BJ (cell line): ENCODE measurements at places on chromosomes 1 and 21. TPM values are rescaled to one million over a fixed set of nuclear protein-coding genes. Genes with fewer than 3 reads are reported as not detected.

GRCh38 chr21:44874497-44875315 lies 1.2 kb upstream of the PTTG1IP start:
- DNase-seq = no peak

GRCh38 chr1:112954017-112954650 lies 1.9 kb downstream of the SLC16A1 start:
- no peak for DNase-seq

DNA sequence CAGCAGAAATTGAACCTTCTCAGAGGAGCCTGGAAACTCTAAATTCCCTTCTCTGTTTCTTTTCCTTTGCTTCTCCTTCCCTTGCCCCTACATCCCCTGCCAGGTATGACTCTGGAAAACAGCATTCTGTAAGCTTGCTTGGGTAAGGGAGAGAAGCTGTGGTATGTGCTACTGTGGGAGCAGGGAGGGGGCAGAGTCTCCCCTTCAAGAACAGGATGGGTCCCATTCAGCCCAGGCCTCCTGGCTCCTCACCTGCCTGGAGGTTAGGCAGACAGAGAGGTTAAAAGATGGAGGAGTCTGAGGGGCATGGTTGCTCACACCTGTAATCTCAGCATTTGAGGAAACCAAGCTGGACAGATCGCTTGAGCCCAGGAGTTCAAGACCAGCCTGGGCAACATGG lies 40.6 kb upstream of the UBE2U start:
- DNase-seq = no peak

- no peak for DNase-seq
Observed at GRCh38 chr1:210857705-210858104, 276.2 kb downstream of the KCNH1 start.

DNA sequence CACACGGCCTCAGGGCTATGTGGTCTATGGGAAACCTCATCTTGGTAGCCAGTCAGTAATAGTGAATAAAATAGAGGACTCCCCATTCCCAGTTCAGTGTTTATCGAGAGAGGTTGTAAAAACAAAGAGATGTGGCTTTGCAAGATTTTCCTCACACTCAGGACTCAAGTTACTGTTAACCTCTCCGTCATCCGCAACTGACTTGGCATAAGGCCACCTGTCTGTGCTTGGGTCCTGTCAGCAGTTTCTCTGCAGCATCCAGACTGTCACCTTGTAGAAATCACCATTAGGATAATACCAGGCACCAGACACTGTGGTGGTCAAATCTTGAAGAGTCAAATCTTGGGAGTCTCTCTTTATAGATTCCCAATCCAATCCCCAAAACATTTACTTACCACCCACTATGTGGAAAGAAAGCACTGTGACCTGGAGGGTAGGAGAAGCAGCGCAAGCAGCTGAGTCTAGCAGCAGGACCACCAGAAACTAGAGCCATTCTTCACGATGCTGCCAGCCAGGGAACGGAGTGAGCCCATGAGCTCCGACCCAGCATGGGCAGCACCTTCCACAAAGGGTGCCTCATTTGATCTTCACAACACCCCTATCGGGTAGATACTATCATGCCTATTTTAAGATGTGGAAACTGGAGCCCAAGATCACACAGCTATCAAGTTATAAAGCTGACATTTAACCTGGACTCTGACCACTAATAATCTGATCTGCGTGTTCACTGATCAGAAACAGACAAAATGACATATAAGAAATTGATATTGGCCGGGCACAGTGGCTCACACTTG lies 5.6 kb upstream of the GPR25 start:
- no peak for DNase-seq

- no peak for DNase-seq
Observed at GRCh38 chr1:198610362-198610761, 28.5 kb upstream of the PTPRC start.

DNA sequence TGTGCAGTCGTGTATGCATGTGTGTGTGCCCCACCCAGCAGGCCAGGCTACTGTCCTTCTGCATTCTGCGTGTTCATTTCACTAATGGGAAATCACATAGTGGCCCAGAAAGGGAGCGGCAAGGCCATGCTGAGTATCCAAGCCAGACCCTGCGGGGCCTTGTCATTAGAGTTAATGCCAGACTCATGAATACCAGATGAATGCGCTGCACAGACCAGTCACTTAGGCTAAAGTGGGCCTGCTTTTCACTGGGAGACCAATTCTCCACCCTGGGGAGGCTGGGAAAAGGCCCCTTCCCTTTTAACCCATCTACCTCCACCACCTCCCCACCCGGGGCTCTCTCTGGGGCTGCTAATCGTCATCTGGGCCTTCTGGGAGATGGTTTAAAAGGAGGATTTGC lies 17.0 kb upstream of the GRIK3 start:
- DNase-seq = no peak

DNA sequence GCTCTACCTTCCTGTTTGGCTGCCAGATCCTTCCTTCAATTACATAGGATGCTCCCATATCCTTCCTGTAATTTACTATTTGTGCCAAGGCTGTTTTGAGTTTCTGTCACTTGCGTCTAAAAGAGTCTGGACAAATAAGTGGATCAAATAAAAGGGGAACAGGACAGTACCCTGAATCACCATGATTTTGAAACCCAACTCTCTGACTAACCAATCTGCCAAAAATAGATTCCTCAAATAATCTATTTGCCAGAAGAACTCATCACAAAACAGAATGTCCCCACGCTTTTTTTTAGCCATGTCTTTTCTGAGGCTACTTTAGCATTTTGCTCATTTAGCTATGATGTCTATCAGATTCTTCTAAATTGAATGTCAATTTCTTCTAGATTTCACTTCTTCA lies 392.6 kb downstream of the NTNG1 start:
- no peak for DNase-seq

GRCh38 chr1:181655756-181656155 lies 172.4 kb downstream of the CACNA1E start:
- no peak for DNase-seq

- DNase-seq = no peak
Observed at GRCh38 chr1:247385283-247385682, 30.7 kb upstream of the NLRP3 start.

- no peak for DNase-seq
Observed at GRCh38 chr1:208393826-208394225, 149.6 kb upstream of the PLXNA2 start.

- DNase-seq = no peak
Observed at GRCh38 chr1:27218736-27219135, 15.7 kb upstream of the WDTC1 start.

DNA sequence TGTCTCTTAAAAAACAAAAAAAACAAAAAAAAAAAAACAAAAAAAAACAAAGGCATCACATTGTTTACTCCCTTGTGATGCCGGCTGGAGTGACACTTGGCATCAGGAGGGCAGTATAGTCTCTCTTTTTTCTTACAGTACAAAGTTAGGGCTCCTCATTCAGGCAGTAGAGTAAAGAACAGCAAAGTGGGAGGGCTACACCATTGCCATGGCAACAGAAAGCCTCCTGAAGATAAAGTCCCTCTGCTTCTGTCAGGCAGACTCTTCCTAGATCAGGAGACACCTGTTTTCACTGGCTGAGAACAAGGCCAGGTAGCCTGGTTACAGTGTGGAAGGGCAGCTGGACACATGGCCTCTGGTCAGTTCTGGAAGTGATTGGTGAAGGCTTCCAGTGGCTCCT lies 41.3 kb upstream of the RAB3GAP2 start:
- no peak for DNase-seq

DNA sequence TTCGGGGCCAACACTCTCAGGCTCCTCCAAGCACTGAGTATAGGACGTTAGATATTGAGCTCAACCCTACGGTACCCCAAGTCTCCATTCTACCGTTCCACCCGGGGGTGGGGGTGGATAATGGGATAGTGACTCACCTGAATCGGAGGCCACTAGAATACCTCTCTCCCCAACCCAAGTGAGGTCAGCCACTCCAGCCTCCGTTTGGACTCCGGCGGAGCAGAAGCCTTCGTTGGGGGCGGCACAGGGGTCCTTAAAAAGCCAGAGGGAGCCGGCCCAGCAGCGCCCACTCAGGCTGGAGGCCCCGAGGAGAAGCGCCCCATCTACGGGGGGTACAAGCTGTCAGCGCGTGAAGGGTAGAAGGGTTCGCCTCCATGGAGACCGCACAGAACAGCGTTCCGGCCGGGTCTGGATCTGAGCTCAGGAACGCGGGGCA lies 556 bp downstream of the WDR77 start:
- no peak for DNase-seq

GRCh38 chr1:43530483-43531106 lies at the start of gene PTPRF:
TSS of gene PTPRF (plus strand) at chr1:43530883. CDS start at chr1:43545076, 14,193 bp downstream.
- no peak for DNase-seq

DNA sequence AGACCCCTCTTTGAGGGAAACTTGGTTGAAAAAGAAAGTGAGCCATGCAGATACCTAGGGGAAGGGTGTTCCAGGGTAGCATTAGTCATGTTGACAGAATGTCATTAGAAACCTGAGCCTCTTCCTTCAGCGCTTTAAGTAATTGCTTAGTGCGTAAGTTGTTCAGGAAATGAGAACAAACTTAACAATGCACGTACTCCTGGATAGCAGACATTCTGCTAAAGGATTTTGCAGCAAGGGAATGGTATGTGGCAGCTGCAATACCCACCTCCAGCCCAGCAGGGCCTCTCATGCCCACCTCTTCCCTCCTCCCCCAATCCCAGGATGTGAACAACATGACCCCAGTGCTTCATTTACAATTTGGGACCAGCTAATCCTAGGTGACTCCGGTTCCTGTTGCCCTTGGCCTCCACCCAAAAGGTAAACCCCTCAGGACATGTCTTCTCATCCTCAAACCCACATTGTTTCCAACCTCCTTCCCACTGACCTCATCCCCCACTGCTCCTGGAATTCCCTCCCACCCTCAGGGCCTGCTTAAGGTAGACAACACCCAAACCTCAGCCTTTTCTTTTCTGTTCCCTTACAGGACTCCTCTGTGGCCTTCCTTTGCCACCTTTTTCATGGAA lies 98.0 kb upstream of the BCAR3 start:
- DNase-seq = peak; percentile 31

DNA sequence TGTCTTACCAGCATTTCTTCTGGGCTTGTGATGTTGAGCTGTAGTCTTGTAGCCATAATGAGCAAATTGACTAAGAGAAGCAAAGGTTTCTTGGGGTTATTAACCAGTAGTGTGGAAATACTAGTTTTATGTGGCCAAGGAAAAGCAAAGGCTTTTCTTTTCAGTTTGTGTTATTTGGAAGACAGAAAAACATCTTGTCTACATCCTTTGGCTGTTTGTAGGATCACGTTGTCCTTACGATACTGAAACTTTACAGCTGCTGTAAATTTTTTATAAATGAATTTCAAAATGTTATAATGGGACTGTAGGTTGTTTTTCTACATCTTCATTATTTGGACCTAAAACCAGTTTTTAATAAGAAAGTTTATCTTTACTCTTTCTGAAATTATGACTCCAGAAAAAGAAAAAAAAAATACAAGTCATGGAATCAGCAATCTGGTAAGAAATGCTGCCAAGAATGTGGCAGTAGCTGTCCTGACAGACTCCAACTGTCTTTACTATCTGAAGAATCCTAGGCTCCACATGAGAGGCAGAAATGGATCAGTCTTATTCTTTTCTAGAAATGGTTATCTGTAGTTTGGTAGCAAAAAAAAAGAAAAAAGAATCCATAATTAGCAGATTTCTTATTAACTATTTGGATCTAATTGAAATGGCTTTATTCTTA lies 41.6 kb upstream of the QSOX1 start:
- no peak for DNase-seq

- no peak for DNase-seq
Observed at GRCh38 chr1:92563457-92564216, 76.9 kb upstream of the GFI1 start.

DNA sequence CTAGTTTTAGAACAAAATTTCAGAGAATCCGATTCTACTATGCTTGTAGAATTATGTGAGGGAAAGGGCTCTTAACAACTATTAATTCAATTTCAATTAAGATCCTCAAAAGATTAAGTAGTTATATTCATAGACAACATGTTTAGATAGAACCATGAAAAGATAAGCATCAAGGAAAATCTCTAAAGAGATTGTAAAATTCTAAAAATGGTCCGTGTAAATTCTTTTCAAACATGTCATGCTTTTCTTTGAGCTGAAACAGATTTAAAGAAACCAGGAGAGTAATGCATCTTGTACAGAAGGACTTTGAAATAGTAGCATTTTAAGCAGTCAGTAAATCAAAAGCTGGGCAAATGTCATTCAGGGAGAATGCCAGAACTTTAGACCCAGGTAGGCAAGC lies 1080.6 kb upstream of the B3GALT2 start:
- peak; percentile 37 for DNase-seq

DNA sequence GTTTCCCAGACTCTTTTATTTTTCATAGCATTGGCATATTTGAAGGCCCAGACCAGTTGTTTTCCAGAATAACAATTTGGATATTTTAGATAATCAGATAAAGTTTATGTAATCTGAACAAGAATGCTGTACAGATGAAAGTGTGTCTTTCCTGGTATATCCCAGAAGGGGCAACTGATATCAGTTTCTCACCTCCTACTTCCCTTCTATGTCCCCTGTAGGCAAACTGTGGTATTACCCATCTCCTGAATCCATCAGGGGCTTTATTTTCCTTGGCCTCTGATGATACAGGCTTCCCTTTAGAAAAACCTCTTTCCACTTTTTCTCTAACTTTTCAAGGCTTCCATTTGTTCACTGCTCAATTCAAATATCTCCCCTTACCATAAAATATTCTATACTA lies 87.5 kb upstream of the RGS1 start:
- no peak for DNase-seq

GRCh38 chr1:91651661-91652071 lies 151.0 kb downstream of the CDC7 start:
- peak; percentile 8 for DNase-seq

DNA sequence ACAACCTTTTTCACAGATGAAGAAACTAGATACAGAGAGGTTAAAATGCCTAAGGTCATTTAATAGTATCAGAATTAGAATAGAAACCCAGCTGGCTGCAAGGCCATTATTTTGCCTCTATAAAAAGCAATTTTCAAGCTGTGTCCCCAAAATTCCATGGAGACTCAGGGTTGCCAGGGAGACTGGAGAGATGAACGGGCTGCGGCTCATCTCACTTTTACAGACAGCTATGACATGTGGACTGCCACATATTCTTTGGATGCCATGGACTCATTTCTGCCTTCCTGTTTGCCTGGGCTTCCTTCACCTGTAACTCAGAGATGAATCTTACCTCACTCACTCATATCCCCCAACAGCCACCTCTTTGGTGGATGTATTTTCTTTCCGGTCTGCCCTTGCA lies 17.0 kb downstream of the TOR1AIP2 start:
- no peak for DNase-seq

The SCP2 gene
- 50.0 and 122 TPM in 2 replicates for polyA plus RNA-seq

The SH2D2A gene
- polyA plus RNA-seq = 0.17 TPM in 1 of 2 replicates, not detected in the other

The MRPL55 gene
- polyA plus RNA-seq = 50.8 and 80.8 TPM in 2 replicates

The S100A14 gene
- not detected in 2 replicates for polyA plus RNA-seq

The SLC2A5 gene
- 0.16 and 0.31 TPM in 2 replicates for polyA plus RNA-seq

The NR1I3 gene
- polyA plus RNA-seq = not detected in 2 replicates

The LIN28A gene
- polyA plus RNA-seq = not detected in 2 replicates

The DNAH14 gene
- polyA plus RNA-seq = 1.6 and 4.1 TPM in 2 replicates

The PLA2G2F gene
- polyA plus RNA-seq = not detected in 2 replicates

The KCNE1 gene
- polyA plus RNA-seq = 0.31 and 0.47 TPM in 2 replicates

The ANP32E gene
- polyA plus RNA-seq = 6.1 and 14.8 TPM in 2 replicates

The PKNOX1 gene
- 38.9 and 45.8 TPM in 2 replicates for polyA plus RNA-seq

The HSPA6 gene
- 0.04 and 0.05 TPM in 2 replicates for polyA plus RNA-seq

The KCNJ15 gene
- polyA plus RNA-seq = 0.02 and 0.18 TPM in 2 replicates

The RIPPLY3 gene
- 0.22 and 0.23 TPM in 2 replicates for polyA plus RNA-seq
